ENCODE measurements at places on chromosomes 7 and 10. TPM values are rescaled to one million over a fixed set of nuclear protein-coding genes. Genes with fewer than 3 reads are reported as not detected.

- no peak for DNase-seq
These were observed 389.6 kb downstream of the REEP3 start for GRCh38 chr10:63910806-63911205.

DNA sequence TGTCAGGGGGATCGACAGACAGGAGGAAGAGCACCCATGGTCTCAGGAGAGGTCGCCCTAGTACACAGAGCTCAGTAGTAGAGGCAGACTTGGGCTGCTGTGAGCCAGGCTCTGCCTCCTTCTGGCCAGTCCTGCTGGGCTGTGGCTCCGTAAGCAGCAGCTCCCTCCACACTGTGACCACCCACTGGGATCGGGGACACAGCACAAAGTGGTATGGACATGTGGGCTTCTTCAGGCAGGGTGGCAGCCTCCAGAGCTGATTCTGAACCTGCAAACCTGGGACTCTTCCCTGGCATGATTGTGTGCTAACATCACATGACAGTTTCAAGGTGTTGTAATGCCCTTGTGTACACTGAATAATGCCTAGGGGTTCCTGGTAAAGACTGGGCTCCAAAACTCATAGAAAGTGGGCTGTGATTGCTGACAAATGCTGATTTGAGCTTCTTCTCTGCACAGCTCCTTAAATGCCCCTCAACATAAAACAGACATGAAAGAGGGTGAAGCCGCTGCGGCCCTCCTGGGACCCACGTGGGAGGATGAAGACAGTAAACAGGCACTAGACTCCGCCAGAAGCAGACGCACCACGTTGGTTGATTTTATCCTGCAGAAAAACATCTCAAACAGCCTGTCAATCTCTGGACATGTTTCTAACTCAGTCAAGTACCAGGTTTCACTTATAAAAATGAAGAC is 76.7 kb downstream of the GPR26 start:
- no peak for DNase-seq

- no peak for DNase-seq
These were observed 136.3 kb downstream of the ADCY1 start for GRCh38 chr7:45710271-45711160.

DNA sequence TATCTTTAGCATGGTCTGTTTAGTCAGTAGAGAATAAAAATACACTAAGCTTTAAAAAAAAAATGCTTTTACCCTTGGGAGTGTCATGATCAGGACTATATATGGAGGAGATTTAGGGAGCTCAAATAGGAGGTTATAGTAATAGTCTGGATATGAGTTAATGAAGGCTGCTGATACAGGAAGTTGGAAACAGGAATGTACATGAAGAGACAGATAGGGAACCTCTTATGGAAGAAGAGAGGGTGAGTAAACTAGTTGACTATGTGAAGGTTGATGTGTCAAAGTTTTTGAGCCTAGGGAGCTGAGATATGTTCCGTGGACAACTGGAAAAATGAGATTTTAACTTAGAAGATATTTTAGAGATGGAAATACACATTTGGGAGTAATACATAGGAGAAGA is 472.0 kb upstream of the FZD8 start:
- no peak for DNase-seq

GRCh38 chr10:94859086-94859485 is 79.4 kb upstream of the CYP2C9 start:
- no peak for DNase-seq

GRCh38 chr10:106577266-106577665 is 587.2 kb downstream of the SORCS1 start:
- DNase-seq: no peak

DNA sequence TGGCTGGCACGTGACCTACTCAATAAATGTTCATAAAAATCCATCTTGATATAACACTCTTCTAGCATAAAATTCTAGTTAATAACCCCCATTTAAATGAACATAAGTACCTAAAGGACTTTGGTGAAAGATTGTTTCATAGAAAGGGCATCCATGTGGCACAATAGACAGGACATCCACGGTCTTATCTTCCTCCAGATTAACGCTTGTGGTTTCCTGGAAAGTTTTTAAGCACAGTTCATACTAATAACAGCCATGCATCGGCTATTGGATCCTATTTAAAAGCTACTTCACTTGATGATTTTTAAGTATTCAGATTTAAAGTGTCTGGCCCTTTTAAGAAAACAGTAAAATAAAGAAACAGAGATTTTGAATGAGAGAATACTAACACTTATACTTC is 288.3 kb downstream of the AHR start:
- no peak for DNase-seq

DNA sequence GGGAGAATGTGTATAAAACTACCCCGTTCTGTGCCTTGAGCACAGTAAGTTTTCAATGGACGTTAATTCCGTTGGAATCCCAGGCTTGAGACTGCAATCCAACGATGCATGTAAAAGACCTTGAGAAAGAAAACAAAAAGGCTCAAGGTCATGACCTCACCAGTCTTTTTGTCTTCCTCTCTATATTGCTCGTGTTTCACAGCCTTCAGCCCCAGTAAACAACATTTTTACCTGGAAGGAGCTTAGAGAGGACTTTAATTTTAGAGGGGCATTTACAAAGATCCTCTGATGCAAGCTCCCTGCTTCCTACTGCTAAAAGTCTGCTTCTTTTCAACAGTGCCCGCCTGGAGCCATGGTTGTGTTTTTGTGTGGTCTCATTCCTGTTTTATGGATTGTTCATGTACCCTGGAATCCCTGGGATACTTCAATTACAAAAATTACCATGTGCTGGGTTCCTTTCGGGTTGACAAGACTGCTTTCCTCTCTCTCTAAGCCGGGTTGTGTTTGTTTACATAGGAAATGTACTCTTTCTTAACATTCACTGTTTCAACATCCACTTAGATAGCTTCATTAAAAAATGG is 320.1 kb upstream of the NFE2L3 start:
- DNase-seq: no peak

DNA sequence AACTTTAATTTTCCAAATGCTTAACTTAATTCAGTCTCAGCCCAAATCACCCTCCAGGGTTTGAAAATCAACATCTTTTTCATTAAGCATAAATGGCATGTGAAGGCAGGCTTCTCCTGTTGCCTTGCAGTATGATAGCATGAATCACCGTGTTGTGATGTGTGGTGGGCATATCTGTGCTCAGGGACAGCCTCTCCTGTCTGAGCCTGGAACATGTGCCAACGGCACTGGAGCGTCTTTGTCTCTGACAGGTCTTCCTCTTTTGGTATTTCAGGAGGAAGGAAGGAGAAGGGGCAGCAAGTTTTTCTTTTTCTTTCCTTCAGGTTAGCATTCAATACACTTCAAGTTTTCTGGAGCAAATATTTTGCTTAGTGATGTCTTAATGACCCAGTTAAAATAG is 57.6 kb downstream of the LRGUK start:
- no peak for DNase-seq

SPDYE8 gene
- total RNA-seq: not detected

HOXA1 gene
- 0.60 TPM for total RNA-seq

NRCAM gene
- total RNA-seq: 10.6 TPM

GIMAP7 gene
- 48.4 TPM for total RNA-seq

All from left lung (tissue), 14 donors.